ENCODE measurements at places on chromosomes 11 and 22.
A peak's percentile ranks its signal among the peaks of the same experiment; 100 is the strongest.

GRCh38 chr11:123473941-123474677 is 44.0 kb downstream of the GRAMD1B start:
- DNase-seq: peak; percentile 64

DNA sequence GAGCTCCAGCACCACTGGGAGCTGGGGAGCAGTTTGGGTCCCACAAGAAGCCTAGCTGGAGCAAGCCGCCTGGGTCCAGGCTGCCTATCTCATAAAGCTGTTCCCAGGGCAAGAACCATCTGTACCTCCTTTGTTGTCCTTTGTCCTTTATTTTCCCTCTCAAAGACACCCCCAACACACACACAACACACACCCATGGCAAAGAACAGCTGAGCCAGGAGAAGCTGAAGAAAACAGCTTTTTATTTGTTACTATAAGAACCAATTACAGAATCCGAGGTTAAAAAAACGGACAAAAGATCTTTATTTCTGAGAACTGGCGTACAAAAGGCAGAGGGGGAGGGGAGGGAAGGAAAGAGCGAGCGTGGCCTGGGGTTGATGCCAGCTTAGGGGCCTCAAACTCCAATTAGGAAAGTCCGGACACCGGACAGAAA is 1.7 kb upstream of the TUT1 start:
- DNase-seq: no peak

- DNase-seq: no peak
Observed at GRCh38 chr11:66967670-66968425, 7.3 kb upstream of the C11orf86 start.

DNA sequence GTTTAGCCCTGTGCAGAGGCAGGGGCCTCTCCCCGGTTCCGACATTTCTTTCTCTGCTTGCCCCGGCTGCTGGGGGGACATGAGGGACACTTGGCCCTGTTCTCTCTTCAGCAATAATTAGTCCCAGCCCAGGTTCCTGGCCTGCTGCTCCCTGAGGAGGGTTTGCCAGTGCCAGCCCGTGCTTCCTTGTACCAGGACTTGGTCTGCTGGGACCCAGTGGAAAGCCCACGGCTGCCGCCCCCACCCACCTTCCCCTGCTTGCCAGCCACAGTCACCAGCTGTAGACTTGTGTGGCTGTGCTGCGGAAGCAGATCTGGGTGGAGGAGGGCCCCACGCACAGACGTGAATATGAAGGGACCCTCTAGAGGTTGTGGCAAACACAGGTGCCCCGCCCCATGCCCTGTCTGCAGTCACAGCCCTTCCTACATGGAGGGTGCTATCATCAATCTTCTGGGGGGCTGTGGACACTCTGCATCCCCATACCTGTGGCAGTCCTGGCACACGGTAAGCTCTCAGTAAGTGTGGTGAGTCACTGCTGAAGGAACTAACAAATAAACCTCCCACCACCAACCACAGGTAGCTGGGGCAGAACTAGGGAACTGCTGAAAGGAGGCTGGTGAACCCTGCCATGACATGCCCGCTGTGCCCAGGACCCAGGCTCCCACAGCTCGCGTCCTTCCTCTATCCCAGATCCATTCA is 949 bp downstream of the TP53AIP1 start:
- DNase-seq: no peak

GRCh38 chr11:60197442-60197841 is 14.6 kb upstream of the MS4A6A start:
- DNase-seq: no peak

DNA sequence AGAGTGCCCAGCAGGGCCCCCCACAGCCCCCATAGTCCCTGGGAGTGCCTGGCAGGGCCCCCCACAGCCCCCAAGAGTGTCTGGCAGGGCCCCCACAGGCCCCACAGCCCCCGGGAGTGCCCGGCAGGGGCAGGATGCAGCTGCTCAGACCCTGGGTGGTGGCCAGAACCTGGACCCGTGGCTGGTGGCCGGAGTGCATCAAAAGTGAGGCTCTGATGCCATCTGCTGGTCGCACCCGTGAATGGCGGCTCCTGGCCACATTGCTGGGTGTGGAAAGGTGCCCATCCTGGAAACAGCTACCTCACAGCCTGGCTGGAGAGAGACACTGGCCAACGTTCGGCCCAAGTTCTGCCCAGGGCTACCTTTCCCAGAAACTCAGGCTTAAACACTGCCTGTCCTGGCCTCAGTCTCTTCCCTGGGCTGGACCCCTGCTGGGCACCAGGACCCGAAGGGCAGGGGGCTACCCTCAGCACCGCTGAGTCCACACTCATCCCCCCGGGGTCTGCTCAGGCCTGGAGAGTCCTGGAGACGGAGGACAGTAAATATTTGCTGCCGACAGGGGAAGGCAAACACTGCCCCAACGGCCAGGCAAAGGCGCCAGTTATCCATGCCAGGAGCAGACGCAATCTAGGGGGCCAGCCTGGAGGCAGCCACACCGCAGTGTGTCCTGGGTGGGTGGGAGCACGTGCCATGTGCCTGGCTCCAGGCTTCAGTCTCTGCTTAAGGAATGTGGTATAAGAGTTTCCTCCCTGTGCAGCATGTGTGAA is 4.4 kb downstream of the INS start:
- DNase-seq: peak; percentile 70

- no peak for DNase-seq
Observed at GRCh38 chr11:86365546-86365945, 9.1 kb upstream of the CCDC81 start.

- no peak for DNase-seq
Observed at GRCh38 chr11:13336246-13336878, 58.8 kb downstream of the BMAL1 start.

- DNase-seq: peak; percentile 26
Observed at GRCh38 chr11:2837096-2837601, 48.4 kb downstream of the CDKN1C start.

GRCh38 chr11:101825531-101825930 is 89.3 kb upstream of the CEP126 start:
- DNase-seq: no peak

DNA sequence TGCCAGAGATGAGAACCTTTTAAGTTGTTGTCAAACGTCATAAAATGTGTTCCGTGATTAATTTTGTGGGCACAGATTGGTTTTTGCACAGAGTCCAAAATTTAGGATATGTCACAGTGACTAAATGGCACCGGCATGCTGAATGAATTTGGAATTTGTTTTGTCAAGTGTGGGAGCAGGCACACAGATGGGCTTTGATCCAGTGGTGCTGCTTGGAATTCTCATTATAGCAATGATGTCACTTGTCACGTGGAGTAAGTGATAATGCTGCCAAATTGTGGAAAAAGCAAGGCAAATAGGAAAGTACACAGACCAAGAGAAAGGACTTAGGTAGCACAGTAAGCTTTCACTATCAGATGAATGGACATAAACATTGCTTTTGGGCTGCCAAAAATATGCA is 8.0 kb upstream of the LIN7C start:
- DNase-seq: no peak

DNA sequence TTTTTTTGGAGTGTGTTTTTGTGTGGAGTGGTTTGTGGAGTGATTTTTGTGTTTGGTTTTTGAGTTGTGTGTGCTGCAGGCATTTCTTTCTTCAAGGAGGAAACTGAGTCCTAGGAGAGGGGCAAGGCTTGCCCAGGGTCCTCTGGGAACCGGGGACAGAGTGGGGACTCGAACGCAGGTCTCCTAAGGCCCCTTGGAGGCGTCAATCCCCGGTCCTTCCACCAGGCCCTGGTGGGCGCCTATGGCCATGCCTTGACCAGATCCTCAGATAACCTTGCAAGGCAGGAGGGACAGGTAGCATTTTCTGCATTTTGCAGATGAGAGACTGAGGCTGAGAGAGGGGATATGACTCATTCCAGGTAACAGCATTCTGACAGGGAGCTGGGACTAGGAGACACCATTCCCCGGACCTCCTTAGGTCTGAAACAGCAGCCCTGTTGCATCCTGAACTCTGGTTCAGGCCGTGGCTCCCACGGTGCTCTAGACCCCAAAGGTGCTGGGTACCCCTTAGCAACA is 39.1 kb downstream of the MYO7A start:
- DNase-seq: no peak

DNA sequence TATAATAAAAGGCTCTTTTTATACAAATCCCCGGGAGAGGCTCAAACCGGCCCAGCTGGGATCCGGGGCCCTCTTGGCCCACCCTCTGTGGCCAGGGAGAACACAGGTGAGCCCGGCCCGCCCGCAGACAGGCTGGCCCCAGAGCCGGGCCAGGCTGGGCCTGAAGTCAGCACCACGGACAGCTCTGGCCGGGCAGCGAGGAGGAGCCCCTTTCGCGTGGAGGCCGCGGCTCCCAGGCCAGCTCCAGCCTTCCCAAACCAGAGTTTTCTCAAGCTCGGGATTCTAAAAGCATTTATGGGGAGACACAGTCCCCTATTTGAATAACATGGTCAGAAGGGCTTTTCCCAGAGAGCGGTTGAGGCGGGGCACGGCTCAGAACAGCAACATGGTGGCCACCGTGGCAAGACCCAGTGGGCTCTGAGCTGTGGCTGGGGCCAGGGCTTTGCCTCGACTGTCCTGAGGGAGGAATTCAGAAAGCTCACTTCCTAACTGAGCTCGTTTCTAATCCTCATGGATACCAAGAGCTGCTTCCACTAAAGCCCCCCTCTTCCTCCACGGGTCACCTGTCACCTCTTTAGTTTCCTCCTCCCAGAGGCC is 115.4 kb downstream of the BRD1 start:
- no peak for DNase-seq

- DNase-seq: no peak
Observed at GRCh38 chr11:109096266-109096665, 325.7 kb upstream of the C11orf87 start.

DNA sequence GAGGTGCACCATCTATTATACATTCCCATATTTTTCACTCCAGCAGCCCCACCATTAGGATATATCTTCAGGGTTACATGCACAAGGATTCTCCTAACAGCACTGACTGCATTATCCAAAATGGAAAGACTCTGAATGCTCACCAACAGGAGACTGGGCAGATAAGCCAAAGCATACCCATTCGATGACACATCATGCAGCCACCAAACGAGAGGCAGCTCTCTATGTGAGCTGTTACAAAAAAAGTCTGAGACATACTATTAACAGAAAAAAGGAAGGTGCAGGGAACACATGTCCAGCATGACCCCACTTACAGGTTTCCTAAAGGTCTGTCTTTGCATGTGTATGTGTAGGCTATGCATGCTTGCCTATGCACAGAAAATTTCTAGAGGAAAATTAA is 12.4 kb upstream of the SERPIND1 start:
- DNase-seq: no peak

- DNase-seq: peak; percentile 77
Observed at GRCh38 chr11:74739546-74740270, 8.5 kb upstream of the CHRDL2 start.

DNA sequence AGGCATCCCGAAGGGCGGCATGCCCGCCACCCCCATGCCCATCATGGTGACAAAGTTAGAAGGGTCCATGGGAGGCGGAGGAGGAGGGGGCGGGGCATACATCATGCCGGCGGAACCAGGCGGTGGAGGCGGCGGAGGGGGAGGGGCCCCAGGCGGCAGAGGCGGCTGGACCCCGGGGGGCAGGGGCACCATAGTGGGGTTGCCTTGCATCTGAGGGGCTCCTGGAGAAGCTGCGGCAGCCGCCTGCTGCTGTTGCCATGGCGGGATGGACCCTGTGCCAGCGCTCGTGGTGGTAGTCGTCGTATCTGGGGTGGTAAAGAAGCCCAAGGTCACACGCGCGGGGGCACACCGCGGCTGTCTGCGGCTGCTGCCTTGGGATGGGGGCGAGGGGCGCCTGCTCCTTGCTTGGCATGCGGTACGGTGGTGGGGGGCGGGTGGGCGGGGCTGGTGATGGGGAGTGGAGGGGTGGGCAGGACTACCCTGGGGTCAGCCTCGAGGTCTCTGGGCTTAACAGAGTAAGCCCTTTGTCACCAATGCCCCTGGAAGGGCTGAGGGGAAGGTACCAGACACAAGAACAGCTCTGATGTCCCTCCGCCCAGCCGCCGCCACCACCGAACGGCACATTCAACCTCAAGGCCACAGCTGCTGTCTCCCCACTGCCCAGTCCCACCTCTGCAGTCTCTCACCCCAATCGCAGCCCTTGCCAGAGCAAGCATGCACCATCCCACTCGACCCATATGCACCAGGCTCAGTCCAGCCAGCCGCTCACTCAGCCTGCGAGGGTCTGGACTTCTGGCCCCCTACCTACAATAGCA is 6.3 kb upstream of the PYGM start:
- no peak for DNase-seq

- DNase-seq: no peak
Observed at GRCh38 chr11:27875831-27876775, 175.8 kb upstream of the BDNF start.

- no peak for DNase-seq
Observed at GRCh38 chr11:99117603-99118002, 96.9 kb downstream of the CNTN5 start.

DNA sequence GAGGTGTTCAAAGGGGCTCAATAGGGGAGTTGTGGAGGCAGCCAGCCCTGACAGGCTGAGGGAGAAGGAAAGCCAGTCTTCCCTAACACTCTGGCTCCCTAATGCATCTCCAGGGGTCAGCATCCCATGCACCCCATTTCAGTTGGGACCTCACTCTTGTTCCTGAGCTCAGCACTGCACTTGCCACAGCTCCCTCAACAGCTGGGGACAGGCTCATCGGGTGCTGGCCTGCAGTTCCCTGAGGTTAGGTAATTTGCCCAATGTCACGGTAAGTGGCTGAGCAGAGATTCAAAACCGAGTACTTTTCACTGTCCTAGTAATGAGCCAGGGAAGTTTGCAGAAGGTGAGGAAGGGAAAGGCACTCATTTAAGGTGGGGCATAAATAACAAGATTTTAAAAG is 20.8 kb downstream of the VSTM5 start:
- DNase-seq: no peak

- peak; percentile 19 for DNase-seq
Observed at GRCh38 chr11:102402548-102402947, 50.0 kb downstream of the TMEM123 start.

GRCh38 chr11:123384116-123384515 is 46.0 kb upstream of the GRAMD1B start:
- DNase-seq: no peak

GRCh38 chr11:128763224-128763623 is 69.4 kb downstream of the FLI1 start:
- DNase-seq: no peak

DNA sequence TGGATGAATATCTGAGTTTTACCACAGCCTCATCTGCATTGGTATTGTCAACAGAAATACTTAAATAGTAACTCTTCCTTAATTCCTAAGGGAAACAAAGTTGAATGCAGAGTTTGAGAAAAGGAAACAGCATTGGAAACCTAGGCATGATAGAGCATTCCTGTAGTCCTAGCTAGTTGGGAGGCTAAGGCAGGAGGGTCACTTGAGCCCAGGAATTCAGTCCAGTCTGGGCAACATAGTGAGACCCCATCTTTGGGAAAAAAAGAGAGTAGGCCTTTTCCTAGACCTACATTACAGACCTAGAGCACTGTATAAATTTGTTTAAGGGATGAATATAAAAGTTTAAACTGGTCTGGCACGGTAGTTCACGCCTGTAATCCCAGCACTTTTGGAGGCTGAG is 13.4 kb downstream of the PAFAH1B2 start:
- no peak for DNase-seq

GRCh38 chr22:49377306-49377705 is 450.4 kb downstream of the BRD1 start:
- no peak for DNase-seq

DNA sequence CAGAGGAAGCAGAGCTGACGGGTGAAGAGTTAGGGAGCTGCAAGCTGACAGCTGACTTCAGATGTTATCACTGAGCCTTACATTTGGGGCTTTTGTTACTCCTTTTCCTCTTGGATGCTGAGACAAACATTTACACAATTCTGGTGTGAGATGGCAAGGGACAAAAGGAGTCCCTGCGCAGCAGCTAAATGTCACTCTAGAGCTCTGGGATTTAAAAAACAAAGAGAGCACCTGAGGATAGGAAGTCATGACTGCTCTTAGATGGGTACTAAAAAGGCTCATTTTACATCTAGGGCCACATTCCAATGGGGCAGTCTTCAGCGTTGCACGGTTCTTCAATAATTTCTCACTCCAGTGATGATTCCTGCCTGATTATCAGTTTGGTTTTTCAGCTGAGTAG is 204.5 kb downstream of the RAB38 start:
- no peak for DNase-seq
